ENCODE measurements at places on chromosomes 7 and 10. TPM values are rescaled to one million over a fixed set of nuclear protein-coding genes. Genes with fewer than 3 reads are reported as not detected.

Gene WNT8B
- polyA plus RNA-seq: not detected

Gene SLC26A5
- 0.01 TPM for polyA plus RNA-seq

Gene ELFN1
- polyA plus RNA-seq: 0.16 TPM

Gene KNDC1
- polyA plus RNA-seq: 0.16 TPM

Gene FAM25G
- polyA plus RNA-seq: 123 TPM

Gene ACTR3C
- polyA plus RNA-seq: 8.0 TPM

Gene HMX3
- polyA plus RNA-seq: not detected

Gene DLX6
- polyA plus RNA-seq: 0.06 TPM

Gene PRKCQ
- 0.62 TPM for polyA plus RNA-seq

Gene EBLN1
- polyA plus RNA-seq: not detected

Gene FFAR4
- 0.08 TPM for polyA plus RNA-seq

Gene TBATA
- polyA plus RNA-seq: not detected

Gene SPDYE2B
- polyA plus RNA-seq: not detected

Gene OR2A5
- not detected for polyA plus RNA-seq

Gene ADAM12
- polyA plus RNA-seq: 0.06 TPM

Gene SCRN1
- 8.2 TPM for polyA plus RNA-seq

Gene ATP6V0A4
- 1.3 TPM for polyA plus RNA-seq

Gene HOXA2
- polyA plus RNA-seq: 2.3 TPM

Gene AKR1D1
- polyA plus RNA-seq: not detected

Gene GFRA1
- 0.73 TPM for polyA plus RNA-seq

Gene TMEM213
- polyA plus RNA-seq: not detected

Gene BTBD16
- 0.20 TPM for polyA plus RNA-seq

Gene DENND2A
- 1.2 TPM for polyA plus RNA-seq

Gene NANOS1
- polyA plus RNA-seq: 1.3 TPM

Gene SH2B2
- 1.4 TPM for polyA plus RNA-seq

Gene CPA4
- 8.4 TPM for polyA plus RNA-seq

Gene SEMA3D
- 0.04 TPM for polyA plus RNA-seq

Gene OGDH
- polyA plus RNA-seq: 43.0 TPM

Gene CHN2
- polyA plus RNA-seq: 0.92 TPM

Gene GRID1
- polyA plus RNA-seq: 0.04 TPM

Gene ACBD7
- polyA plus RNA-seq: 0.09 TPM

Gene TRIM50
- 0.02 TPM for polyA plus RNA-seq

Gene PTCD1
- polyA plus RNA-seq: 3.2 TPM

Gene KLF14
- polyA plus RNA-seq: not detected

Gene ENKUR
- polyA plus RNA-seq: 0.01 TPM

Gene MBL2
- polyA plus RNA-seq: not detected

Gene CALHM1
- polyA plus RNA-seq: not detected

Gene SFMBT2
- 0.45 TPM for polyA plus RNA-seq

Gene NPFFR1
- polyA plus RNA-seq: 0.02 TPM

Gene SDK1
- 0.33 TPM for polyA plus RNA-seq

Gene MSMB
- 0.26 TPM for polyA plus RNA-seq

Gene CSTF2T
- polyA plus RNA-seq: 4.7 TPM

Gene ANKMY2
- polyA plus RNA-seq: 5.9 TPM

Gene KIF5B
- polyA plus RNA-seq: 24.5 TPM

Gene ZNF679
- polyA plus RNA-seq: not detected

Gene AKR1C8
- not detected for polyA plus RNA-seq

Gene HMX2
- 0.08 TPM for polyA plus RNA-seq

Gene AMZ1
- polyA plus RNA-seq: 0.11 TPM
